ENCODE measurements at places on chromosomes 3 and 15.

- no peak for DNase-seq
Measured at GRCh38 chr3:108486338-108486737, 24.1 kb downstream of the MYH15 start.

DNA sequence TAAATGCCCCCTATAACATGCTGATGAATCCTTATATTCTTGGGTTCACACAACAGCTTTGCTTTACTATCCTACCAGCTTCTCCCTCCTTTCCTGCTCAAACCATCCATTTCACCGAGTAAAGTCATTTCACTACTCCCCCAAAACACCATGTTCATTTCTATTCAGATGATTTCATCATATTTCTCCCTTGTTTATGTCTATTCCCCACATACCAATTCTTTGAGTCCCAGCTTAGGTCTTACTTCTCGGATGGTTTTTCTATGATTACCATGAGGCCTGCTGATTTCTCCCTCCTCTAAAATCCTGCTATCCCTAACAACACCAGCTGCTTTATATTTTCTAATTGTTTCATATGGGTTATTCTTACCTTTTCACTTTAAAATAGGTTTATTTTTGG lies 231.4 kb downstream of the TIGIT start:
- no peak for DNase-seq

DNA sequence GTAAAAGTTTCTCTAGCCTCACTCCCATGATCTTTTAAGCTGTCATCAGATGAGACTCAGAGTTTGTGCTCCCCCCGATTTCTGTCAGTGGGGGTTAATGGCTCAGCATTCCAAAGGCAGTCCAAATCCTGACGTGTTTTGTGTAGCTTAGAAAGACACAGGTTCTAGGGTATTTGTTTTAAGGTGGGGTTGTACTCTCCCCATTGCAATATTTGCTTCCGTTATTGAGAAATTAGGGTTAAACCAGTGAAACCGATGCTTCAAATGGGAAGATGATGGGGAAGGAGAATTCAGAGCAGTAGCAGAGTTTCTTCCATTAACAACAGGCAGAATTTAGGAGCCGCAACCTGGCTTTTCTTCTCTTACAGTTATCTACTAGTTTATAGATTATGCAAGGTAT lies 3.4 kb downstream of the PIGB start:
- DNase-seq: no peak

GRCh38 chr15:97995881-97996603 lies 35.5 kb downstream of the ARRDC4 start:
- DNase-seq: no peak

DNA sequence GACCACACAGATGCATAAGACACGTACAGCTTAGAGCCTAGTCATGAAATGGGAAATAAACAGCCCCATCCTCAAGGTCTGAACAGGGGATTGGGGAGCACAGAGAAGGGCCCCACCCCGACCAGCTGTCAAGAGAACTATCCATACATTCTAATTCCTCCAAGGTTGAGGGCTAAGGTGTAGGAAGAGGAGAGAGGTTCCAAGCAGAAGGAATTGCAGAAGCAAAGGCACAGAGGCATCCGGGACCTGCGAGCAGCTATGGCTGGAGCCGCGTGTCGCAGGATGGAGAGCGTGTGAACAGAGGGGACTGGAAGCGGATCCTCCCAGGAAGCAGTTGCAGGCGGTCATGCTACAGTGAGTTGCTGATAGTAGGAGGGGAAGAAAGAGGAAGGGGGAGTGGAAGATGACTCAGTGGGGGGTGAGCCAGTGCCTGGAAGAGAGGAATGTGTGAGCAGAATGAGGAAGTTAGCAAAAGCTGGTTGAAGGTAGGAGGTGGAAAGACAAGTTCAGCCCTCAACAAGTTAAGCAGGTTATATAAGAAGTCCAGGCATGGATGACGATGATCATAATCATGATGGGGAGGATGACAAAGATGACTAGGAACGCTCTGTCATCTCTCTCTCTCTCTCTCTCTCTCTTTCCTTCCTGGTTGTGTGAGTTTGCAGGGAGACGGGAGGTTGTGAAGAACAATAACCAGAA lies 89.7 kb downstream of the LIPC start:
- no peak for DNase-seq
